ENCODE measurements at places on chromosomes 7 and 10.

DNA sequence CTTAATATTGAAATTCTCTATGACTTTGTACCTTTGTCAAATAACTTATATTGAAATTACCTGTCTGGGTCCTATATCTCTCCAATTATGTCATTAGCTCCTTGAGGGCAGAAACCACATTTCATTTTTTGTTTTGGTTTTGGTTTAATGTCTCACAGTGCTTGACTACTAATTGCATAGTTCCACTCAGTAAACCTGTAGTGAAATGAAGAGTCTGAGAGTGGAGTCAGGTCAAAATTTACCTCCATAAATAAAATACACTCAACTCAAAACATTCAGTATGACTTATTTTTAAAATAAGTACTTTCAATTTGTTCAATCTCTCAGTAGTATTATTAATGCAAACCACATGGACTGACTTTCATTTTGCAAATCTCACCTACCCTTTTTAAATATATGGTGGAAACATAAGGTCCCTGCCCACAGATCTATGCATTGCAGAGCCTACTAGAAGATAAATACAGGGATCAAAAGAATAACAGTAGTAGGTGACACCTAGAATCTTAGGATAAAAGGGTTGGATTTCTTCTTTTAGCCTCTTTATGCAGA, 32.5 kb downstream of the PDE1C start:
- DNase-seq, result no peak

- no peak for DNase-seq
Observed at GRCh38 chr7:1670894-1671593, 967 bp downstream of the ELFN1 start.

GRCh38 chr10:78212060-78212785, 178.6 kb downstream of the RPS24 start:
- no peak for DNase-seq

DNA sequence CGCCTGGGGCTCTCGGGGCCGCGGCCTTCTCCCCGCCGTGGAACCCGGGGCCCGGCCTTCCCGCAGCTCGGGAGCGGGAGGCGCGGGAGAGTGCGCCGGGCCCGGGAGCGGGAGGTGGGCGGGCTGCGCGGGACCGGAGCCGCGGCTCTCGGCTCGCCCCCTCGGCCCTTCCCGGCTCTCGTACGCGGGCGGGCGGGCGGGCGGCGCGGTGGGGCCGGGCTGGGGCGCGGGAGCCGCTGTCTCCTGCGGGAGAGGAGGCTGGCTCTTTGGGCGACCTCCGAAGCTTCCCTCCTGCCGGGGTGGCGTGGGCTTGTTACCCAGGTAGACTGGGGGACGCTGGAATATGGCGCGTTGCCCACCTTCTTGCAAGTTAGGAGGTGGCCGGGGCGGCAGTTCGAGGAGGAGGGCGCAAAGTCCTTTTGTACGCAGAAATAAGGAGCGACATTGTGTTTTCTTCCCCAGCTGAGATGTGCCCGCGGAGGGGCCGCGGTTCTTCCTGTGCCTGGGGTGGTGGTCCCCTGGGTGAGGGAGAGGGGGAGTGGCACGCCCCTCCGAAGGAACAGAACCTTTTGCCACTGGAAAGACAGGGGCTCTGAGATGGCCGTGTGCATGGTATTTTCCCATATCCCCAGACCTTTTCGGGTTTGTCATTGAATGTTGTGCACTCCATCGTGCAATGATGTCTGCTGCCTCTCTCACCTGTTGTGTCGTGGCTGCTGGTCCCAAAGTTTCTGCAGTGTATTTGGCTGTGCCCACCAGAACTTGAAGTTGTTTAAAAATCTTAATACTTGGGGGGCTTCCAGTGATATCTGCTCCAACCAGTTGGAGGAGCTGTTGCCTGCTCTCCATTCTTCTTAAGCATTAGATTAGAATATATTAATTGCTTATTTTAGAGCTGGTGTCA, 844 bp downstream of the NRF1 start:
- no peak for DNase-seq

DNA sequence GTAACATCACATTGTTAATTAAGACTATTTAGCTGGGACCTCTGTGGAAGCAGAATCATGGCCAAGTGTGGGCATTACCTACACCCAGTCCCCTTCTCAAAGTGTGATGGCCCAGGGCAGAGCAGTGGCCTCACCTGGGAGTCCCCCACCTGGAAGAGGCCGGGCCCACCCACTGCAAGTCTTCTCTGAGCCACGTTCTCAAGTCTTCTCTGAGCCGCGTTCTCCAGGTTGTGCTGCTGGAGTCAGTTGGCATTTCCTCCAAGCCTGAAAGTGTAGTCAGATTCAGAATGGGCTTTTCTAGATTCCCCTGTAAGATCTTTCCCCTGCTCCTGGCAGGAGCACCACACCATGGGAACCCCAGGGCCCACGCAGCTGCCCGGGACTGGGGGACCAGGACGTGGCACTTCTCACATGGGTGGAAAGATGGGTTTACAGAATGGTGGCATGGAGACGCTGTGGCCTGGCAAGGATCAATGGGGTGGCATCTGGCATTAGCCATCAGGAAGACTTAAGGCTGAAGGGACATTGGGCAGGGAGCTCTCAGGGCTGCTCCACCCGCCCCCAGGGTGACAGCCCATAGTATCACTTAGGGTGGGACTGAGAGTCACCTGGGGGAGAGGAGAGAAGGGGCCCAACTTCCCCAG, 68.0 kb downstream of the MKI67 start:
- no peak for DNase-seq

DNA sequence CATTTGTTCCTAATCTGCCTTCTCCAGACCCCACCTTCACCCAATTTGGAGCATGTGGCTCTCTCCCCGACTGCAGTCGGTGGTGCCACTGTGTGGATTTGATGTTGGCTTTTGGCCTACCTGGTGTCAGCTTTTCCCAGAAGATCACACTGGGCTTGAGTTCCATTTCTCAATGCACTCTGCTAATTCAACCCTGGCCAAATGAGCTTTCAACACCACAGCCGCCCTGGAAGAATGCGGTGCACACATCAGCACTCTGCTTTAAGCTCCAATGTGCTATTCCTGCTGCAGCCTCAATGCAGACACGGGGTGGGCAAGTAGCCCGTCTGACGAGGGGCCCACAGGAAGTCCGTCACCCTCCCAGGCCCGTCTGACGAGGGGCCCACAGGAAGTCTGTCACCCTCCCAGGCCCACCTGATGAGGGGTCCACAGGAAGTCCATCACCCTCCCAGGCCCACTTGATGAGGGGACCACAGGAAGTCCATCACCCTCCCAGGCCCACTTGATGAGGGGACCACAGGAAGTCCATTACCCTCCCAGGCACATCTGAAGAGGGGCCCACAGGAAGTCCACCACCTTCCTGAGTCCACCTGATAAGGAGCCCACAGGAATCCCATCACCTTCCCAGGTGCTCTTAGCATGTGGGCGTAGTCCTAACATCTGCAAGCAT, 64.4 kb downstream of the ASB13 start:
- DNase-seq, result no peak

DNA sequence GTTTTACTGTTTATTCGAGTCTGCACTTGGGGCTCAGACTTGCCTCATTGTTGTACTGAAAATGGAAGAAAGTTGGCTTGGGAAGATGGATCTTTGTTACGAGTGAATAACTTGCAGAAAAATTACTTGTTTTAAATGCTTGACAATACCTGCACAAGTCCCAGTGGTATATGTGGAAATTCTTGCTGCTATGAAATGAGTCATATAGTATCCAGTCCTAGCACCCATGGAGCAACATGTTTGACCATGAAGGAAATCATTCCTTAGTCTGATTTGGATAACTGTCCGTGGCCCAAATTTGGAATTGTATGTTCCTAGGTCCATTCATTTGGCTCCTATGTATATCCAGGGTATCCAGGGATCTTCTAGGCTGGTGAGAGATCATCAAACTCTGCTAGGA, 1096.8 kb downstream of the KCNMA1 start:
- DNase-seq, result no peak

DNA sequence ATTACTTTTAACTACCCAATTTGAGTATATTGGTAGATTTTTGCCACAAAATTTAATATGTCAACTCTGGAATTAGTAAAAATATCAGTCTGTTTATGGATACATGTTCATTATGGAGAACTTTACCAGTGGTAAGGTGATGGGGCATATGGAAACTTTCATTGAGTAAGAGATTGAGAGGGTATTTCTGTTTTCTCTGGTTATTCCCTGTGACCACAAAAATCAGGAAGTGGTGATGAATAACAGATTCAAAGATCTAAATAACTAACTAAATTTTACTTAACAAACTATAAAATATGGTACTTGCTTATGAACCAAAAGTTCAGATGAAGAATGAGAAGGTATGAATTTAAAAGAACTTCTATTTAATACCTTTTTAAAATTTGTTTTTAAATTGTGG, 22.1 kb upstream of the STEAP4 start:
- DNase-seq, result no peak

- DNase-seq, result no peak
Observed at GRCh38 chr10:43263551-43264343, 3.1 kb downstream of the RASGEF1A start.

GRCh38 chr7:105713488-105714465, 132.5 kb upstream of the EFCAB10 start:
- no peak for DNase-seq
